Stimulated activated CD8-positive, alpha-beta memory T cell treated with anti-CD3 and anti-CD28 coated beads, Interleukin-4, amount 100 ng/mL, for 1 hour (primary cell): ENCODE measurements at places on chromosomes 1 and 21.

- no peak for DNase-seq
Measured at GRCh38 chr21:19547951-19548840, 1144.6 kb upstream of the TMPRSS15 start.

DNA sequence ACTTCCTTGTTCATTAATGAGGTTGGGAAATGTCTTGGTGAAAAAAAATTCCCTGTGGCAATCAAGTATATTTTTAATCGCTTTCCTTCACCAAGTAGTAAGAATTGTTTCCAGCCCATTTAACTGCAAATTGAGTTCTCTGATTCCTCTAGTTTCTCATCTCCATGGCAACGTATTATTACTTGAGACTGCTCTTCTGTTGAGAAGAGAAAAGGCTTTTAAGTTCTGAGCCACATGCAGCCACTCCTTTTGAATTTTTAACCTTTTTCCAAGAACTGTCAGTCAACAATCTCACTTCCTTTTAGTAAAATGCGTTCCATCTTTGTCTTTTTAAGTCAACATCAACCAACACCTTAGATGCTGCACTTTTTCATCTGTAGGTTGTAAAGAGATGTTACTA lies 75.7 kb upstream of the KIAA1614 start:
- DNase-seq: no peak

GRCh38 chr1:98104289-98104688 lies 183.5 kb upstream of the DPYD start:
- no peak for DNase-seq

GRCh38 chr1:37931361-37932158 lies 15.3 kb downstream of the INPP5B start:
- DNase-seq: peak; percentile 94

DNA sequence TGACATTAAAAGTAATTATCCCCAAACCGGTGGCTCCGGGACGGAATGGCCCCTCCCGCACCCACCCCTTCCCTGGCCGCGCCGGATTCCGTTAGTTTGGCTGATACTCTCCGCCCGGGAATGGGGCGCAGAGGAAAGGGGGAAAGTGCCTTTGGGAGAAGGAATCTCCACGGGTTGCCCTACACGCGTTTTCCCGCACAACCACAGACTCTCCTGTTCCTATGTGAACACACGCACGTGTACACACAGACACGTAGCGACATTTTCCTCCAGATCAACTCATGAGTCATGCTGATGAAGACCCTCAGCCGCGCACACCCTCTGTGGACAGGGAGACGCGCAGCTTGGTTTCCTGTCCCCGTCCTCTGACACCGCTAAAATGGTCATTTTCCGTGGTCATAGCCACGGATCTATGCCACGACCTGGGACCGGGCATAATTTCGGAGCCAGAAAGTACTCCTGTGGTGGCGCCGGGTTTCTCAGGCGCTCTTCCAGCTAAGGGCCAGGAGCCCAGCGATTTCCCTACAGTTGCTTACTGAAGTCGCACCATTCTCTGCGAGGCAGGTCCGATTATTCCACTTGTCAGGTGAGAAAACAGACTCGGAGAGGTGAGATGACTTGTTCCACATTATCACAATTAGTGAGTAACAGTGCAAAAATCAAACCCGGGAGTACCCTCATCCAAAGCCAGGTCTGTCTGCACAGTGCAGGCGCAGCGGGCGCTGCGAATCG lies 4.0 kb upstream of the DMRTA2 start:
- DNase-seq: no peak

DNA sequence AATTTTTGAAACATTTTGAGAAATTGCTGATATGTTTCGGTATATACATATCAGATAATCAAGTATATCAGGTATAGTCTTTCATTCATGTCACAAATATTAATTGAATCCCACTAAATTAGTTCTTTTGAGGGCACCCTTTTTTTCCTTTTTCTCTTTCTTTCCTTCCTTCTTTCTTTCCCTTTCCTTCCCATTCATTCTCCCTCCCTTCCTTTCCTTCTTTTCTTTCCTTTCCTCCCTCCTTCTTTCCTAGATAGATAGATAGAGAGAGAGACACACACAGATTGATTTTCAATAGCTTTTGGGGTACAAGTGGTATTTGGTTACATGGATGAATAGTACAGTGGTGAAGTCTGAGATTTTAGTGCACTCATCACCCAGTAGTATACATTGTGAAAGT lies 5.7 kb downstream of the NSL1 start:
- DNase-seq: no peak

GRCh38 chr1:45968941-45969666 lies 163.3 kb downstream of the PIK3R3 start:
- DNase-seq: no peak

GRCh38 chr21:26546446-26547097 lies 26.5 kb downstream of the CYYR1 start:
- DNase-seq: no peak
